ENCODE measurements at places on chromosomes 5 and 9.

GRCh38 chr9:12060067-12060466 lies 633.1 kb upstream of the TYRP1 start:
- DNase-seq: no peak

- DNase-seq: no peak
Measured at GRCh38 chr9:107768224-107768623, 278.7 kb upstream of the KLF4 start.

GRCh38 chr9:90419221-90419851 lies 223.3 kb downstream of the DIRAS2 start:
- no peak for DNase-seq

DNA sequence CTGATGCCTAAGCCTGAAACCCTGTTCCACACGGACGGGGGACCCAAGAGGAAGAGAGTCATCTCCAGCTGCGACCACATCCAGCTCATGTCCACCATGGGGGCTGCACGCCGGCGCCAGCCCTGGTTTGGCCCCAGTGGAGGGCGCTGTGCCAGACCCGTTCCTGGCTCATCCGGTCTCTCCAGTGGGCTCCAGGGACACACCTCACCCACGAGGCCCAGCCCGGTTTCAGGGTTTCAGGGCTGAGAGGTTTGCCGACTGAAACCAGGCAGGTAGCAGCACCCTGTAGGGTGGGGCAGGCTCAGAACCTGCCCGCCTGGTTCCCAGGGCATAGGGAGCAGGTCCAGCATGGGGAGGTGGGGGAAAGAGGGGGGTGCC lies 71.4 kb upstream of the STXBP1 start:
- no peak for DNase-seq

DNA sequence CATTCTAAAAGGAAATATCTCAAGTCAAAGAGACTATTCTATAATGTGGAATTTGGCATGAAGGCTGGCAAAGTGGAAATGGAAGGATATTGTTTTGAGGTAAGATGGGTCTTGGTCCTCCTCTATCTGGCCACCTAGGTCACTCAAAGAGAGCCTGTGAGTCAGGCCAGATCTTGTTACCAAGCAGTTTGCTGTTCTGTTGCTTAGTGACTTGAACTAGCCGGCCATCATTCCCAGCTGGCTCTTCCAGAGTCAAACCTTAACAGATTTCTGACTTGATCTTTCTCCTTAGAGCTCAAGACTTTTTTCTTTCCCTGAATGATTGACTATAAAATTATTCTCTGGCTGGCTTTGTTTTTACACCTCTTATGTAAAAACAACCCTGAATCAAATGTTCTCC lies 136.1 kb downstream of the PDE4D start:
- no peak for DNase-seq

Measured in NCI-H524 (cell line).